ENCODE measurements at places on chromosomes 13 and 19.

GRCh38 chr19:45791744-45792469, 738 bp downstream of the DMWD start:
- DNase-seq = no peak

GRCh38 chr13:45119469-45119990, 780 bp upstream of the GTF2F2 start:
- DNase-seq = peak; percentile 47

DNA sequence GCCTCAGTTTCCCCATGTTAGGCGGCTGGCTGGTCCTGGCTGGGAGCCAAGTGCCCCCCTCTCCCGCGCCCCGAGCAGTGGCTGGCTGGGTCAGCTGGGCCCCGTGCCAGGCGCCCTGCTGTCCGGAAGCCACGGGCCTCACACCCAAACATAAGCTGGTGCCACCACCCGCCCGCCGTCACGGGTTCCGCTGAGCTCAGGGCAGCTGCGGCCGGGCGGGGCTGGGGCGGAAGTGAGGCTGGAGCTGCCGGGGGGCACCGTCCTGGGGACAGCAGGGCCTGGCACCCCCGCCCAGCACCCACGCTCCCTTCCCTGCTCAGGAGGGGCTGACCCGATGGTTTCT, 19.3 kb downstream of the HCN2 start:
- no peak for DNase-seq

- no peak for DNase-seq
These were observed 247.7 kb downstream of the OLFM4 start for GRCh38 chr13:53276265-53276664.

DNA sequence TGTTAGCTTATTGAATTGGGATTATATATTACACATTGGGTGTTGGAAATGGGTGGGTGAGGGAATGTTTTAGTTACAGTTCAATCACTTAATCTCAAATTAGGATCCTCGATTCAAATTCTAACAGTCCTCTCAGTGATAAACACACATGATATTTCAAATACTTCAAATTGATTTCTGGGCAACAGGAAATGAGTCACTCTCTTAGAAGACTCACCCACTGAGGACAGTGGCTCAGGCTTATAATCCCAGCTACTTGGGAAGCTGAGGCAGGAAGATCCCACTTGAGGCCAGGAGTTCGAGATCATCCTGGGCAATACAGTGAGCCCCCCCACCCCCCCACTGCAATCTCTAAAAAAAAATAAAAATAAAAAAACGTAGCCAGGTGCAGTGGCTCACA, 435.3 kb downstream of the KLF12 start:
- DNase-seq = no peak

DNA sequence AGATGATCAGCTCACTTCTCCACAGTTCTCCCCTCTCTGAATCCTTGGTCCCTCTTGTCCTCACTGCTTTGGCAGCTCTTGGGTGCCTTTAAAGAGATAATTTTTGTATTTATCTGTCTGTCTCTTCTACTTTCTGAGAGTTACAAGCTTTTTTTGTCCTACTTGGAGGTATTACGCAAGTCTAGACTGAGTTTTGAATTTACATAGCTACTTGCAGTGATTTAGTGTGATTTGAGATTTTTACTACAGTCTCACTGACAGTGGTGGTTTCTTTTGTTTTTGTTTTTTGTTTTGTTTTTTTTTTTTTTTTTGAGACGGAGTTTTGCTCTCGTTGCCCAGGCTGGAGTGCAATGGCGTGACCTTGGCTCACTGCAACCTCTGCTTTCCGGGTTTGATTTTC, 22.1 kb downstream of the URI1 start:
- no peak for DNase-seq

DNA sequence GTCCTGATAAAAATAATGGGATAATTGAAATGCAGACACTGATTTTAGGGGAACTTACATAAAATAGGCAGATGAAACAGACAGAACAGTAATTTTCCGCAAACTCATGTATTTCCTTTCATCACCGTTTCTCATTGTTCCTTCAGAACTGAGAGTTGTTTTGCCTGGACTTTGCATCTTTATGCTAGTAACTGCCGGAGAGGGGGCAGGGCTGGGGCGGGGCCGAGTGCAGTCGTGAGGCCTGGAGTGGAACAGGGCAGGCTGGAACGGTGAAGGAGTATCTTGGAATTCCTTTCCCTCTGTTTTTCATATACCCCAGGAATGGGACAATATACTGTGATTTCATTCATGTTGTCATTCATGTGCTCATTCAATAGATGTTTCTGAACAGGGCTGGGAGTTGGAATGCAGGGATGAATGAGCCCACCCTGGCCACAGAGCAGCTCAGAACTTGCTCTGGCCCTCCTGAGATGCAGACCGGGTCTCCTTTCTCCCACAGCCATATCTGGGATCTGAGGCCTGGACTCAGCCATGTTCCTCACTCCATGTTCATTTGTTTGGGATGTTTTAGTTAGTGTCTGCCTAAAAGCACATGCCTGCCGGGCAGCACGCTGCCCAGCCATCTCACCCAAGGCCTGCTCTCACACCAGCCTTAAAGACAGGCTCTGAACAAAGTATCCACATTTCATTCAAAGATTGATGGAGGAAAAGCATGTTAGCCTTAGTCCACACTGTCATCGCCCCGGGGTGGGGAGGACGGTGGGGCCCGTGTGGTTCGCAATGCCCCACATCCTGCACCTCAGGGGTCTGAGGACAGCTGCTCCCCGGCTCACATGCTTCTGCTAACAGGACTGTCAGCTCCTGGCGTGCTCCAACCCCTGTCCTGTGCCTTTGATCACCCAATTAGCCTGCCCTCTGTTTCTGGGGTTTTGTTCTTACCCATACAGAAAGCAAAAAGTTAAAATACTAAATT, 92.9 kb downstream of the SOX1 start:
- DNase-seq = no peak

- DNase-seq = no peak
These were observed 3.6 kb downstream of the JOSD2 start for GRCh38 chr19:50507376-50507775.

Data from GDM1 (cell line).